ENCODE measurements at places on chromosomes 3 and 15.

- no peak for DNase-seq
These were observed 36.5 kb downstream of the CORO2B start for GRCh38 chr15:68615301-68615700.

GRCh38 chr3:45983770-45984169 is 11.9 kb downstream of the FYCO1 start:
- no peak for DNase-seq

DNA sequence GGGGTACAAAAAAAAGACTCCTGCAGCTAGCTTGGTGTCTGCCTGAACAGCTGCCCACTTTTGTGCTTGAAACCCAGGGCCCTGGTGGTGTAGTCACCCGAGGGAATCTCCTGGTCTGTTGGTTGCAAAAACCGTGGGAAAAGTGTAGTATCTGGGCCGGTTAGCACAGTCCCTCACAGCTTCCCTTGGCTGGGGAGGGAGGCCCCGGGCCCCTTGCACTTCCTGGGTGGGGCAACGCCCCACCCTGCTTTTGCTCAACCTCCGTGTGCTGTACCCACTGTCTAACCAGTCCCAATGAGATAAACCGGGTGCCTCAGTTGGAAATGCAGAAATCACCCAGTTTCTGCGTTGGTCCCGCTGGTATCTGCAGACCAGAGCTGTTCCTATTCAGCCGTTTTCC is 211.7 kb upstream of the ZPLD1 start:
- no peak for DNase-seq

- peak; percentile 49 for DNase-seq
These were observed 10.9 kb downstream of the PLCD1 start for GRCh38 chr3:38018296-38019266.

DNA sequence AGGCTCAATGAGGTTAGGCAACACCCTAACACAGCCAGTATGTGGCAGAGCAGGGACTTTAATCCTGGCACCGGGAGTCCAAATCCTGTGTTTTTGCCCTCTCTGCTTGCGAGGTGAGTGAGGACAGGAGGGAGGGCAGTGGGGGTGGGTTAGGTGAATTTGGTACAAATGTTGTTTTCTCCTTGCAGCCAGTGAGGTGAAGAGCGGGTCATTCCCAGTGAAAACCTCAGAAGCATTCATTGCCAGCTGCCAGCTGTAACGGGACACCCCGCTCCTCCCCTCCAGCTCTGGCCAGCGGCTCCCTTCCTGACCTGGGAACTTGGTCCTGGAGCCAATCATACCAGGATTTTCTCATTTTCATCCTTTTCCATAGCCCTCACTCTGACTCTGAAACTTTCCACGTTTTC is 45.7 kb upstream of the RAB6B start:
- DNase-seq: no peak

DNA sequence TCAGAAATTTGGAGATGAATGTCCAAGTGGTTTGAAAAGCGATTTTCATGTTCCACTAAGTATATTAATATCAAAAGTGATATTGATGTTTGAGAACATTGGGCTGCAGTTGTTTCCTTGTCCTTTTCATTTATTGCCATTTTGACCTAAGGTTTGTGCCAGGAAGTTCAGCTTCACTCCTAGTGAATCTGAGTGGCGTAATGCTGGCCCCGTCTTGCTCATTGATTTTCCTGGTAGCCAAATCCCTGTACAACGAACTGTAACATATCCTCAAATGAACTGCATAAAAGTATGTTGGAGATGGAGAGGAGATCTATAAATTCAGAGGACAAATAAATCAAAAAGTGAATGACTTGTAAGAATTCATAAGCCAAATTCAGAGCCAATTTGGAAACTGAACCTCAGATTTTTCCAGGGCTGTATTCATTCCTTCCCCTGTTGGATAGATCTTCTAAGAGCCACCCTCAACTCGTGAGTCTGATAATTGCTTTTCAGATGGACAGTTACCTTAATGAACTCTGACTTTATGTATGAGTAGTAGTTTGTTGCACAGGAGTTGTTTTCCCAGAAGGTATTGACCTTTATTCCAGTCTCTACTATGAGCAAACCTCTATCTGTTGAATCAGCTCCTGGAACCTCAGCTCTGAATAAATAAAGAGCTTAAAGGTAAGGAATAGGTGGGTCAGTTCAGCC is 72.8 kb downstream of the ITPR1 start:
- no peak for DNase-seq

GRCh38 chr3:72272356-72272755 is 487.4 kb upstream of the PROK2 start:
- DNase-seq: no peak

DNA sequence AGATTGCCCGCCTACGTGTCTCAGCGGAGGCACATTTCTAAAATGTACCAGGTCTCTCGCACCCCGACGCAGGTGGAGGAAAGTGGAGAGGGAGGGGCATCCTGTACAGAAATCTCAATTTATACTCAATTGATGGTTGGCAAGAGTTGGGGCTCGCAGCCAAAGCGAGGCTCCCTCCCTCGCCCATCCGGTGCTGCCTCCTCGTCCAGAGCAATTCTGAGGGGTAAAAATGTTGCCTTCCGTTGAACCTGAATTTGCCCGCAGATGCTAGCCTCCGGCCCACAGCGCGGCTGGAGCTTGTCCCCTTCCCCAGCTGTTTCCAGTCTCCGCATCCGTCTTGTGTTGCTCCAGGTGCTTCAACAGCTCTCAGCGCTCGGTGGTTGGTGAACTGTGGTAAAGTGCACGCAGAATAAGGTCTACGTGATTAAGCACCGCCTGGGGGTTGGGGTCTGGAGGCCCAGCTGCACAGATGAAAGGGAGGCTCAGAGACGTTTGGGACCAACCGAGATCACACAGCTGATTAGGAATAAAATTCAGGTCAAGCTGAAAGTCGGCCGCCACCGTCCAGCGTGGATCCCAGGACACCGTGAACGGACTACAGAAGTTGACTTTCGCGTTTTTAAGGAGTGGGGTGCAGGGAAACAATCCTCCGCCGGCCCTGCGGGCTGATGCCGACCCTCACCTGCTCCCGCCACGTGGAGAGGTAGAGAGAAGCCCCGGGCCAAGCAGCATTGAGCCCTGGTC is 846 bp upstream of the POLG start:
- DNase-seq: peak; percentile 65

GRCh38 chr15:71060983-71061382 is 54.3 kb upstream of the THSD4 start:
- no peak for DNase-seq

GRCh38 chr15:87528873-87529272 is 727.7 kb downstream of the NTRK3 start:
- DNase-seq: no peak

Data from sciatic nerve (tissue), 2 donors.